ENCODE measurements at places on chromosomes 12 and 14.

GRCh38 chr12:9204380-9204779, 3.8 kb downstream of the PZP start:
- no peak for DNase-seq

DNA sequence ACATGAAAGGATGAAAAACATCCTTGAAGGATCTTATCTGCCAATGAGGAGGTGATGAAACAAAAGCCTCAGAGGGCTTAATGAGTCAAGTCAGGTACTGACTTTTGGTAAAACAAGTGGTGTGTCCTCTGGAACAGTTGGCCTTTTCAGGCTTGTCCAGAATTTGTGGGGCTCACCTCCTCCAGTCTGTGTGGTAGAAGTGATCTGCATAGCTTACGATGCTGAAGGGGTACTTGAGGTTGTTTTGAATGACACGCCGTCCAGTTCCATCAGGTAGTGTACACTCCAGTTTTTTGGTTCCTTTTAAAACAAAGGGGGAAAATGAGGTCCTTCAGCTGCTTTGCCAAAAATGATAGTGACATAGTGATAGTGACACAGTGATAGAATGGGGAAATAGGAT, 17.0 kb downstream of the RTRAF start:
- no peak for DNase-seq

GRCh38 chr12:13666806-13667205, 314.6 kb downstream of the GRIN2B start:
- DNase-seq = no peak

- DNase-seq = no peak
Measured at GRCh38 chr12:102167821-102168604, 29.6 kb downstream of the PMCH start.

DNA sequence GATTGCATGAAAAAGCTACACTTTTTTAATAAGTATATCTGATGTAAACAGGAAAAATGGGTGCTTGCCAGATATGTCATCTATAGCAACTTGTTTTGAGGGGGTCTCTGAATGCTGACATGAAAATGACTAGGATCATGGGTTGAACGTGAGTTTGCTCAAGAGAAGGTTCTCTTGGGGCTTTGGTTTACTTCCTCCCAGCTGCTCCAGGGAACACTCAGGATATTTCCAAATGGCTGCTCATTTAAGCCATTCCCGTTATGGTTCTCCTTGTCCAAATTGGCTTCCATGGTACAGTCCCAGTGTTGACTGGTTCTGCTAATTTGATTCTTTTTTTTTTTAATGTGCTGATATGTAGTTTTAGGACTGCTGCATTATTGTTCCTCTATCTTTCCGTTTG, 118.3 kb downstream of the ETV6 start:
- no peak for DNase-seq

DNA sequence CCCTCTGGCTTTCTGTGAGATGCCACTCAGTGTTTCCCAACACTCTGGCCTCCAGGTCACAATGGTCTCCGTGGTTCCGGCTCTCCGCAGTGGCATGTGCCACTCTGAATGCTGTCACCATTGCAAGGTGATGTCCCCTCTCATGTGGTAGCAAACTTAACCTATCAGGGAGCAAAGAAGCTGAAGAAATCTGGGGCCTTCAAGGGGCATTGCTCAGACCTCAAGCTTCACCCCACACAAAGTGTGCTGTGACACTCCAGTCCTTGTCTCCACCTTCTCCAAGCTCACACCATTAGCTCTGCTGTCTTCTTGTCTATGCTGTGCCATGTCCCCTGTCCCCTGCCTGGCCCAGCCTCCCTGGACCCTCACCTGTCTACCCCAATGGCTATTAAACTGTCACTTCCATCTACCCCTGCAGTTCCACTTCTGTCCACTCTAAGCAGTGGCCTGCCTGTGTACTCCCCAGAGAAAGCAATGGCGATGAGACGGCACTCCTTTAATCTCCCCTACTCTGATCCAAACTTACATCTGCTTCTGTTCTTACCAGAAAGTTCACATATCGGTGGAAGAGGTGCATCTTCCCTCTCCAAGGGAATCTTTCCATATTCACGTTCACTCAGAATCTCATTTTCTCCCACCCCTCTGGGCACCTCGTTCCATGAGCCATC, 93.7 kb downstream of the DHRS2 start:
- no peak for DNase-seq

DNA sequence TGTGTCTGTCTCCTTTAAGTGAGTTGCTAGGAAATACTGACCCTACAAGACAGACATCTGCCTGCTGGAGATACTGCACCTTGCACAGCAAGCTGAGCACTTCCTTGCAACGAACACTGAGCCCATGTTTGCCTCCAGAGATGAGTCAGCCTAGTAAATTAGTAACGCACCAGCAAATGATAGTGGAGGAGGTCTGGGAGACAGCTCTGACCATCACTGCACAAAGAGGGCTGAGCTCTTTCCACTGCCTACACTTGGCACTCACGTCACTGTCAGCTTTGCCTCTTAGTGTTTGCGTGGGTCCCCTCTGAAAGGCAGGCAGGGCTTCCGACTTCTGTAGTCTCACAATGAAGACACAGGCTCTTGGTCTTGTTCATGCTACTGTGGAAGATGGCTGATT, 109.0 kb downstream of the APAF1 start:
- DNase-seq = no peak

DNA sequence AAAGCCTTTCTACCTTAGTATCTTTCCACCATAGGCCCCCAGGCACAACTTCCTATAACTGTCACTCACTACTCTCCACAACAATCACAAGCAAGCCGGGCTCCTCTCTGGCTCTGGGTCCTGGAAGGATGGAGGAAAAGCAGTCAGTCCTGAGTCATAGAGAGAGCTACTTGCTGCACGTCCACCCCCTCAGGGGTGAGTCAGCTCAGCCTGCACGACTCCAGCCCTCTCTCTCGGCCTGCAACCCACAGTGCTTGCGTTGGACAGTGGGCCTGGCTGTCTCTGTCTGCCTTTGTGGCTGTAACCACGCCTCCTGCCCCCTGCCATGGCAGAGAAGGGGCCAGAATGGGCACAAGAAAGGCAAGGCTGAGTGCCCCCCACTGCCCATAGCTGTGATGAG, 154.1 kb upstream of the FKBP4 start:
- DNase-seq = peak; percentile 46

DNA sequence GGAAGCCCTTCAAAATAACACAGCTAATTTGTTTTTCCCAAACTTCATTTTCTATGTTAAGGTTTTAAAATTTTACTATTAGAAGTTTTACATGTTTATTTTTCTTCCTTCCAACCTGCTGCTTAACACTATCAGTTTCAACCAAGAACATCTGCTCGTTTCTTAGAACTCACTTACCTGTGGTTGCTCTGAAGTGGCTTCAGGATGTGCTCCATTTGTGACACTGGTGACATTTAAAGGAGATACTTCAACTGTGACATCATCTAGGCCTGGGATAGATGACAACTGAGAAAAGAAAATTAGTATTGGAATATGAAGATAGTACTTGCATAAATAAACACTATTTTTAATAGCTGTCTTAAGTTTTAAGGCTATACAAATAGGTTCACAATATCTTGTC, 17.9 kb downstream of the WASHC3 start:
- DNase-seq = no peak

DNA sequence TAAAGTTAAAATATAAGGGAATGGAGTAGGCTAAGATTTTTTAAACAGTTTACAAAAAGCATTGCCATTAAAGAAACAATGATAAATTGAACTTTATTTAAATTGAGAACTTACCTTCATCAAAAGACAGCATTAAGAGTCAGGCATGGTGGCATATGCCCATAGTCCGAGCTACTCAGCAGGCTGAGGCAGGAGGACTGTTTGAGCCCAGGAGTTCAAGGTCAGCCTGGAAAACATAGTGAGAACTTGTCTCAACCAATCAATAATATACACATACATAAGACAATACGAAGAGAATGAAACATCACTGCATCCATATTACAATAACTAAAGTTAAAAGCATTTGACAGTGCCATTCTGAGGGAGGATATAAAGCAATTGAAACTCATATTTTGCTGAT, 97.6 kb downstream of the FOXA1 start:
- DNase-seq = no peak

GRCh38 chr12:68410018-68410660, 78.0 kb upstream of the MDM1 start:
- DNase-seq = no peak

- DNase-seq = no peak
Measured at GRCh38 chr14:103659631-103660030, 30.6 kb downstream of the KLC1 start.

- DNase-seq = no peak
Measured at GRCh38 chr14:68390741-68391140, 402.1 kb downstream of the ZFP36L1 start.

GRCh38 chr14:50037240-50037639, 79.1 kb downstream of the VCPKMT start:
- no peak for DNase-seq

GRCh38 chr12:40188558-40189320, 36.1 kb upstream of the LRRK2 start:
- DNase-seq = no peak

DNA sequence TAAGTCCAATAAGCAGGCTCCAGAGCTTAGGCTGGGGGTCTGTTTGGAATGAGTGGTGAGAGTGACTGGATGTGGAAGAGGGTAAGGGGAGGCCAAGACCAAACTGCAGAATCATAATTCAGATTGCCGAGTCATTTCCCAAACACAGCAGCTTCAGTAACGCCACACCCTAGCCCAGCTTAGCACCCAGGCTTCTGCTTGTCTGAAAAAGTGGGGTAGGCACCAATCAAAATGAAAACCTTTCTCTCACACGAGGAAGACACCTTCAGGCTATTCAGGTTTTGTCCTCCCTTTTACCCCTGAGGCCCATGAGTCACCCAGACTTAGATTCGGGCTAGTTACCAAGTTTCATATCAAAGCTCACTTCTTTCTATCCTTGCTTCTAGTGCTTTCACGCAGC, 306.1 kb downstream of the DAD1 start:
- DNase-seq = no peak

GRCh38 chr12:54053003-54053750, 458 bp upstream of the HOXC4 start:
- no peak for DNase-seq

DNA sequence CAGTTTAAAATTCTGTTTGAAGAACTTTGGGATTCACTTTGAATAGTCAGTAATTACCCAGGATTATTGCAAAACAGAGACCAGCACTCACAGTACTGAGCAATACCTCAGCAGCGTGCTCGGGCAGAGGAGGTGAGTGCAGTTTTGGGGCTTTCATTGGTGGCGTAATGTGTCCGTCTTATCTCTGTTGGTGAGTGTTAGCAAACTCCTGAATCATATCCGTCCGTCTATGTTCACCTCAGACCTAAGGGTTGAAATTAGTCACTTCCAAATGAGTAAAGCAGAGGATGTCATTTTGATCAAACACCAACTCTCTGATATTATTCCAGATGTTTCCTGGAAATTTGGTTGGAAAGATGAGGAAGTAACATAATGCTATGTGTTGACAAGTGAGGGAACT, 82.8 kb downstream of the BORCS5 start:
- no peak for DNase-seq
